NCI-H1694 (cell line): ENCODE measurements at places on chromosomes 2 and 18.
A peak's percentile ranks its signal among the peaks of the same experiment; 100 is the strongest.

GRCh38 chr2:229153951-229154350, 117.1 kb downstream of the PID1 start:
- DNase-seq: no peak

- DNase-seq: no peak
Measured at GRCh38 chr2:70425682-70426301, 123.9 kb upstream of the FAM136A start.

DNA sequence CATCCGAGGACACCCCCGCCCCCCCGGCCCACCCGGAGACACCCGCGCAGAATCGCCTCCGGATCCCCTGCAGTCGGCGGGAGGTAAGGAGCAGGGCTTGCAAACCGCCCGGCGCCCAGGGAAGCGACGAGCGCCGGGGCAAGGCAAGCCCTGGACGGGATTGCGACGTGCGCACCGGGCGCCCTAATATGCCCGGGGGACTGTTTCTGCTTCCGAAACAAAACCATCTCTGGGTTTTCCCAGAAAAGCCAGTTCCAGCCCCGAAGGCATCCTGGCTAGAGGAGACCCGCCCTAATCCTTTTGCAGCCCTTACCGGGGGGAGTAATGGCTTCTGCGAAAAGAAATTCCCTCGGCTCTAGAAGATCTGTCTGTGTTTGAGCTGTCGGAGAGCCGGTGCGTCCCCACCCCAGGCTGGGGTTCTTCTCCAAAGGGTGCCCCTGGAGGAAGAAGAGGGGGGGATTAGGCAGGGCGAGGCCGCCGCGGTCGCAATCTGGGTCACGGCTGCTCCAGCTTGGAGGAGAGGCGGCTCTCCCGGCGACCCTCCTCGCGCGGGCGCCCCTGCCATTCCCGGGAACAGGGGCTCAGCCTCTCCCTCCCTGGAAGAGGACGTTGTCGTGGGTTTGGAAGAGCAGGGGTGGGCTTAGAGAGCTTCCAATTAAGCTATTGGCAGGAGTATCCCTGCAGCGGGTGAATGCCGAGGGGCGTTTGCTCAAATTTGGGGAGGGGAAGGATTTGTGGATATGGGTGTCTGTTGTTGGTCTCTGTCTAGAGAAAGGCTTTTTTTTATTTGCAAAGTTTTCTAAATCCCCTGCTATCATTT, 521 bp downstream of the MYCN start:
- DNase-seq: peak; percentile 57

DNA sequence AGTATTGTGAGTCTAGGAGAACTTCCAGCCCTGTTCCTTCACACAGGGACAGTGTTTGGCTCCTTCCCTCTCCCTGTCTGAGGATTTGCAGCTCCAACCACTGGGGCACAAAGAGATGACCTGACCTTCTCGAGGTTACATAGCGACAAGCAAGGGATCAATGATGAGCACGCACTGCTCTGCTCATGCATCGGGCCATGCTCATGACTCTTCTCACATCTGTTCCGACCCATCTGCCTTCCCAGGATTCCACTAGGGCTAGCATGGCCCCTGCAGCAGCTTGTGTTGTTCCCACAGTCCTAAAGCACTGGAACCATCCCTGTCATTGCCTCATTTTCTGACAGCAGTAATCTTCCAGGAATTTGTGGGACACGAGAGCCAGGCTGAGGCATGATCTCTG, 78.8 kb upstream of the ARHGAP28 start:
- no peak for DNase-seq

DNA sequence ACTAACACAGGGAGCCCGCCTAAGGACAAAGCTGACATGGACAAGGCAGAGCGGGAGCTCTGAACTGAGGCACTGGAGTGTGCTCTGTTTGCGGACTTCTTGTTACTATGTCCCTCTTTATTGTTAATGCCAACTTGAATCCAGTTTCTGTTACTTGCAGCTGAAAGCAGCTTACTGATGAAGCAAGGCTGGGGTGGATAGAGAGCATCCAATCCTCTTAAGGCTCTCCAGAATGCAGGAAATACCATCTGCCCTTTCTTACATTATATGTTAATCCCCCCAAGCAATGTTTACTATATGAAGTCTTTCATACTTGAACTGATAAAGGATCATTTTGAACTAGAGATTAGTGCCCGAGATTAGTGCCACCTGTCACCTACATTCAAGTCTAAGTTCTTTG, 9.4 kb downstream of the FAM210A start:
- no peak for DNase-seq

DNA sequence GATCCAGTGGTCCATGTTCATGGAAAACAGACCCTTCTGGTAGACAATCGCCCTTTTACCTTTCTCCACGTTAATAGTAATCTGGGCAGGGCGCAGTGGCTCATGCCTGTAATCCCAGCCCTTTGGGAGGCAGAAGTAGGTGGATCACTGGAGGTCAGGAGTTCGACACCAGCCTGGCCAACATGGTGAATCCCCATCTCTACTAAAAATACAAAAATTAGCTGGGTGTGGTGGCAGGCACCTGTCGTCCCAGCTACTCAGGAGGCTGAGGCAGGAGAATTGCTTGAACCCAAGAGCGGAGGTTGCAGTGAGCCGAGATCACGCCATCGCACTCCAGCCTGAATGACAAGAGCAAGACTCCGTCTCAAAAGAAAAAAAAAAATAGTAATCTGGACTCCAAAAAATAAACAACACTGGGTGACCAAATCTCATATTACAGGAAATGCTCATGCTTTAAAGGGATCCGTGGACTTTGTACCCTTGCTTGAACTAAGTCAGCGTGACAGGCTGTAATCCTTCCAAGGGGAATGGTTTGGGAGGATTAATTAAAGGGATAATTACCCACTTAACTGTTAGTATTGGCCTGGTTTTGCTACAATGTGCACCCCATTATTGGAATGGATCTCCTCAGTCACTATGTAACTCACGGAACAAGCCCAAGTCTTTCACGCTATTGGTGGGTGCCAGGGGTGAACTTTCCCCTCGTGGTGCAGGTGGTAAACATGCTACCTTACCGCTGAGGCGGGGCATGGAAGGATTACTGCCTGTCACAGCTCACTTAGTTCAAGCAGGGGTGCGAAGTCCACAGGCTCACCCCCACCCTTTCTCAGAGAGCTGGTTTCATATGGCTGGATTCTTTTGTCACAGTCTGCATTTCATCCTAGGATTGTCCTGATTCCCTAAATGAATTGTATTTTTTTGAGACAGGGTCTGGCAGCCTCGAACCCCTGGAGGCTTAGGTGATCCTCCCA, 36.7 kb downstream of the PROC start:
- DNase-seq: no peak

DNA sequence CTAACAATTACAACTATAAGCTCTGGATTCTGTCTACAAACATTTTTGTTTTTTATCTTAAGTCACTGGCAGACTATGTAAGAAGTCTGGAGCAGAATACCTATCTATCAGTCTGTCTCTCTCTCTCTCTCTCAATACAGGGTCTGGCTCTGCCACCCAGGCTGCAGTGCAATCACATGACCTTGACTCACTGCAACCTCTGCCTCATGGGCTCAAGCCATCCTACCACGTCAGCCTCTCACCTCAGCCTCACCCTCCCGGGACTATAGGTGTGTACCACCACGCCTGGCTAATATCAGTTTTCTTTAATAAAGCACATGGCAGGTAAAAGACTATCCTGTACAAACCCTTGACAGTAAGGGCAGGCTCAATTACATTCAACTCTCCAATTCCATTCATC, 96.9 kb downstream of the OSBPL1A start:
- DNase-seq: no peak

DNA sequence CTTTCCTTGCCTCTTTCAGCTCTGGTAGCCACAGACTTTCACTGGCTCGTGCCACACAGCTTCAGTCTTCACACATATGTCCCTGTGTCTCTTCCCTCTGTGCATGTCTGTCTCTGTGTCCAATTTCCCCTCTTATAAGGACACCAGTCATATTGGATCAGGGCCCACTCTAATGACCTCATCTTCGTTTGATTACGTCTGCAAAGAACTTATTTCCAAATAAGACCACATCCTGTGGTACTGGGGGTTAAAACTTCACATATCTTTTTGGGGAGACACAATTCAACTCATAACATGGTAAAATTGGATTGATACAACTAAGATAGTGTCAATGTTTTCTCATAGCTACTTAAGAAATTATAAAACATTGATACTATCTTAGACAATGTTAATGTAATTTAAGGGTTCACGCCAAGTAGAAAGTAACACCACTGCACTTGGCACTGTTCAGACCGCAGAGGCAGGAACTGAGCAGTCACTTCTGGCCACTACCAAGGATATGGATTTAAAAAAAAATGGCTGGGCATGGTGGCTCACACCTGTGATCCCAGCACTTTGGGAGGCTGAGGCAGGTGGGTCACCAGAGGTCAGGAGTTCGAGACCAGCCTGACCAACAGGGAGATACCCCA, 119.6 kb upstream of the EPAS1 start:
- DNase-seq: no peak
